Epithelial cell of prostate (primary cell): ENCODE measurements at places on chromosomes 12 and 14.

DNA sequence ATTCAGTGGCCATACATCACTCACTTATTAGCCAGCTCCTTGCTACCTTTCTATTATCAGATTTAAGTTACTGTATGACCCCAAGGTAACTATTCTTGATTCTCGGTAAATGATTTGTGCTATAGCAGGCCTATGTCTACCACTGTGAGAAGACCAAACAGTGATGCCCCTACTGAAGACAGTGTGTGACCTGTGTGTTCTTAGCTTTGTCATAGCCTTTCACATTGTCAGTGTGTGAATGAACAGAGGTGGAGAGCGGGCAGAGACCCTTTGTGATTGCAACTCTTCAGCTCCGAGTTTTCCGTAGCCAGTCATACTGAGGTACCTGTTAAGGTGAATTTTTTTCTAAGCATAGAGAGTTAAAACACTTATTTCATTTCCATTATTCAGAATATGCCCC, 294.0 kb downstream of the LRFN5 start:
- DNase-seq, result no peak

- no peak for DNase-seq
These were observed 52.1 kb downstream of the DUSP16 start for GRCh38 chr12:12510551-12510950.

- DNase-seq, result no peak
These were observed 54.4 kb downstream of the SRGAP1 start for GRCh38 chr12:63898764-63899337.

DNA sequence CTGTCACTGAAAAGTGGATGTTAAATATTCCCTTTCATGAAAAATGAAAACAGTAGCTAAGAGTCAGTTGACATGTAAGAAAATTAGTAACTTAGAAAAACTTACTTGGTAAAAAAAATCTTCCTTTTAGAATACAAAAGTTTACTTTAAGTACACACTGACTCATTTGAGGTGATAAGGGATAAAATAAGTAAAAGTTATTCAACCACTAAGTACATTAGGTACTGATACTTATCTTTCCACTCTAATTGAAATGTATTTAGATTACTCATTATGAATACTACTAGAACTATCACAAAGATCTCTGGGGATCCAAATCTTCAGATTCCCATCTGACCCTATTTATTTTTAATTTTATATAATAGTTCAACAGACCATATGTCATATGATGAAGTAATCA, 12.2 kb downstream of the SYCP3 start:
- DNase-seq, result no peak

GRCh38 chr14:104431929-104432541, 147.5 kb upstream of the C14orf180 start:
- DNase-seq, result no peak

DNA sequence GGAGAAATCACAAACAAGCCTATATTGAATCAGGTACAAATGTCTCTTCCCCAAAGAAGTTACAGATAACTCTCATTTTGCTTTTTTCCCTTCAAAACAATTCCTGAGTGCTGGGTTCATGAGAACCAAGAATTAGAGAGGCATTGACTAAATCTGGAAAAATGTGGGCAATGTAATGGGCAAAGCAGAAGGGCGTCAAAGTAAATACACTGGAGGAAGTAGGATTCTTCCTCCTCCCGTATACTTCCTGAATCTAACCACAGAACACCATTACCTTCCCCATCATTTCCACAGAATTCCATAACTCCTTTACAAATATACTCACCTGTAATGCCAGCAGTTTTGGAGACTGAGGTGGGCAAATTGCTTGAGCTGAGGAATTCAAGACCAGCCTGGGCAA, 3.0 kb upstream of the RBMS2 start:
- DNase-seq, result no peak

- DNase-seq, result peak; percentile 51
These were observed 7.0 kb downstream of the MLF2 start for GRCh38 chr12:6745741-6746525.

- no peak for DNase-seq
These were observed 217.2 kb upstream of the BMP4 start for GRCh38 chr14:54173802-54174201.

DNA sequence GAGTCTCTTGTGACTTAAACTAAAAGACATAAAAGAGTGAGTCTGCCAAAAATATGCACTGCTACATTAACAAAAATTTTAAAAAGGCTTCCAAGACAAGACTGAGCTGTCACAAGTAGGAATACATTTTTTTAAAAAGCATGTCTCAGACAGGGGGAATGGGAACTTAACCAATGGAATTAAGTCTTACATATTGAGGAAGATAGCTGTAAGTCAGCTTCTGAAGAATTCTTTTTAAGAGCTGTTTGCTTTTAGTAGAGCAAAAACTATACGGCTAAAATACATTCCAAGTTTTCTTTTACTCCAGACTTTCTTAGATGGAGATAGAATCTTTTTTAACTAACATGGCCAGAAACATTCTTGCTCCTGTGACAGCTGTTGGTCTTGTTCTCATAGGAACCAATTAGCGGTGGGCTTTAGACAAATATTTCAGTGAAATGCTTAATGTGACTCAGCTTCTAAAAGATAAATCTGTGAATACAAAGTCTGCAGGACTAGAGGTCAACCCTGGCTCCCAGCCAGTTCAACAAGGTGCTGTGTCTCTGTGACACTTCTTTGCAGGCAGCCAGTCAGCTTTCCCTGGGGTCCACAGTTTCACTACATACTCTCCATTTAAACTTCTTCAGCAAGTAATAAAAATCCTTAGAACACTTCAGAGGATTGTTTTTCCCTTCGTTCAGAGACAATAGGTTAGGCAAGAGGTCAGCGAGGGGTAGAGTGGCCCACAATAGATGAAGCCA, 187.6 kb downstream of the NAV3 start:
- no peak for DNase-seq

DNA sequence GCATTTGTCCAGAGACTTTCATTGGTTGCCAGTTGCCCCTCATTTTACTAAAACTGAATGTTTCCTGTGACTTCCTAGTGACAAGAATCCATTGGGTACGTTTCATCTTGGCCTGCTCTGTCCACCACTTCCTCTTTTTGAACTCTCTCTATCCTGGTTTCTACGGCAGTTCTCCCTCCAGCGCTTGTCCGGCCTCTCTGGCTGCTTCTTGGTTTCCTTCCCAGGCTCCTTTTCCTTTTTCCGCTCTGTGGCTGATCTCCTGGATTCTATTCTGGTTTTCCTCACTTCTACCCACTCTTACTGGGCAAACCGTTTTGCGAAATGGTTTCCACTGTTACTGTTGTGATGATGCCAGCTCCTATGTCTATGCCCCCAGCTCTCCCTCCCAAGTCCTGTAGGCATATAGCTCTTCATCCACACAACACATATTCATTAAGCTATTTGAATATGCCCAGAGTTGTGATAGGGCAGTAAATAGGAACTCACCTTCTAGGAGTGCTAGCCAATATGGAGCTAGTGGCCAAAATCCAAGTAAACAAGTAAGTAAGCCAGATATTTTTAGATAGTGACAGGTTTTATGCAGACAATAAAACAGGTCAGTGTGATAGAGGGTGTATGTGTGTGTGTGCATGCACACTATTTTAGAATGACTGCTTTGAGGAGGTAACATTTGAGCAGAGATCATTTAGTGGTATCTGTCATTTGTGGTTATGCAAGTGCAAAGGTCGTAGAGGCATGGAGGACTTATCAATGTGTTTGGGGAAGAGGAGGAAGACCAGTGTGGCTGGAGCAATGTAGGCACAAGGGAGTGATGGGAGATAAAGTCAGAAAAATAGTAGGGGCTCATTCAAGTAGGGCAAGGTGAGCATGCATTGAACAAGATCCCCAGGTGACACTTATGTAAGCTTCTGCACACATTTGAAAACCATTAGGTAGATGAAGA, 27.9 kb upstream of the CTDSP2 start:
- DNase-seq, result no peak

DNA sequence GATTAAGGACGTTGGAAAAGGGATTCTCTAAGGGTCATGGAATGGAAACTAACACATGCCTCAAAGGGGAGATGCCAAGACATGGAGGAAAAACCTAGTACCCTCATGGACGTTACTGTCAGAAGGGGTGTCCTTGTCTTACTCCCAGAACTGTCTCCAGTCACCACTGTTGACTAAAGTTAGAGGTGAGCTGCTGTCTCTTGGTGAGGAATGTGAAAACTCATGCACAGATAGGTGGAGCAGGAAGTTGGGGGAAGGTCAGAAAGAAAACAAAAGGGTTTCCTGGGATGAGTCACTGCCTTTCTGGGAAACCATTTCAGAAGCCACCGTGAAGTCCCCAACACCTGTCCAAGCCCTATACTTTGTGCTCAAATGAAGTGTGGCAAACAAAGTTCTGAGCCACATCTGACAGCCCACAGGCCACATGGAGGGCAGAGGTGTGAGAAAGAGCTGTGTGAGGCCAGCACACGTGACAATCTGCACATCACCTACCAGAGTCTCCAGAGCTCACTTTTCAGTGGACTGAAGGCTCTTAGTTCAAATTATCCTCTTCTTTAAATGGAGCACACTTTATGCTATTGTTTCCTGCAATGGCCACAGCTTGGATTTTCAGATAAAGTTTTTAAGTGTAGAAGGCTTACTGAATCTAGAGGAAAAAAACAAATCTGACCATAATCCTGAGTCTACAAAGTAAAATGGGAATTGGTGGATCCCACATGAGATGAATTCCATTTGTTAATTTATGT, 92.9 kb upstream of the EGLN3 start:
- peak; percentile 51 for DNase-seq

- DNase-seq, result no peak
These were observed 29.2 kb downstream of the ERG28 start for GRCh38 chr14:75631453-75631831.

DNA sequence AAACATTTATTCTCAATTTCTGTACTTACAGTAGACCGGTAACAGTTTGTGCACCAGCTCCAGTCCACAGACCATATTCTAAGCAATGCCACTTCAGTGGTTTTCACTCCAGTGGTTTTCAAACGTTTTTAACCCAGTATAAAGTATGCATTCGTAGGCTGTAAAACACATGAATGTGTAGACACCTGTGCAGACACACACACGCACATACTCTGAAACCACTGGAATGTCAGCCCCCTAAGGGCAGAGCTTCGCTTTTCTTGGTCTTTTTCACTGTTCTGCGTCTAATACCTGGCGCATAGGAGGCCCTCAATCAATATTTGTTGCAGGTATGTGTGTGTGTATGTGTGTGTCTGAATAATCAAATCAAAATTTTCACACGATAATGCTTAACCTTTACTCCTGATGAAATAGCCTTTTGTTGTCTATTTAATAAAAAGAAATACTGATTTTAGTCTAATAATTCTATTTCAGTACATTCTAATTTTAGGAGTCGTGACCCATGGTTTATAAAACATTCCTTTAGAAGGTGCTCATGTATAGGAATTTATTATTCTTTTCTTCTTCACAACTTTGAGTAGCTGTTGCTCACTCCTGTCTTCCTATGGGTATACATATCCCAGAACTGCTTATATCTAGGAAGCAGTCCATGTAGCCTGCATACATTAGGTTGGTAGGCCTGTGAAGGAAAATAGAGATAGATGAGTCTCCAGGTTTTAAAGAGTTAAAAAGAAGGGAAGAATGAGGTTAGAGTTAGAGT, 73.6 kb upstream of the REP15 start:
- DNase-seq, result no peak

DNA sequence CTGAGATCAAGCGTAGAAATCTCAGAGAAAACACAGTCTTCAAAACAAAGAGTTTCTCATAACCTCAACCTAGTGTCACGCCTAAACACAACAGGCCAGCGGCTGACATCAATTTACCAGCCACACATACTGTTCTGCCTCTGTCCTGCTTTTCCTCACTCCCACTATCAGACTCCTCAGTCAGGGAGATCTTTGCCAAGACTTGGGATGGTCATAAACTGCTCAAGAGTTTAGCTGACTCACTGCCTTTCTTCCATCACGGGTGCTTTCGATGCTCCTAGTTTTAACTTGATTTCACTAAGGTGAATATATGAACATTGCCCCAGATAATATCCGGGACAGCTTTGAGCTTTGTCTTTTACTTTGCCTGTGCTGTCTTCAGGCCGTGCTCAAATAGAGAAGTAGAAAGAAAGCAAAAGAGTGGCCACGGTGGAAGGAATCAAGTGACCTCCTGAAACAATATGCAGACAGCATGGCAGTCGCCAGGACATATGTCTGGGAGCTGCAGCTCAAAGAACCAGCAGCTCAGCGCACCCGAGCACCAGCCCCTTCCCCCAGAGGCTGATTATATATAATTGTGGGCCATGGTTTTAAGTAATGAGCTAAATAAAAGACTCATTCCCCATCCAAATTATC, 12.1 kb downstream of the MDM1 start:
- no peak for DNase-seq

DNA sequence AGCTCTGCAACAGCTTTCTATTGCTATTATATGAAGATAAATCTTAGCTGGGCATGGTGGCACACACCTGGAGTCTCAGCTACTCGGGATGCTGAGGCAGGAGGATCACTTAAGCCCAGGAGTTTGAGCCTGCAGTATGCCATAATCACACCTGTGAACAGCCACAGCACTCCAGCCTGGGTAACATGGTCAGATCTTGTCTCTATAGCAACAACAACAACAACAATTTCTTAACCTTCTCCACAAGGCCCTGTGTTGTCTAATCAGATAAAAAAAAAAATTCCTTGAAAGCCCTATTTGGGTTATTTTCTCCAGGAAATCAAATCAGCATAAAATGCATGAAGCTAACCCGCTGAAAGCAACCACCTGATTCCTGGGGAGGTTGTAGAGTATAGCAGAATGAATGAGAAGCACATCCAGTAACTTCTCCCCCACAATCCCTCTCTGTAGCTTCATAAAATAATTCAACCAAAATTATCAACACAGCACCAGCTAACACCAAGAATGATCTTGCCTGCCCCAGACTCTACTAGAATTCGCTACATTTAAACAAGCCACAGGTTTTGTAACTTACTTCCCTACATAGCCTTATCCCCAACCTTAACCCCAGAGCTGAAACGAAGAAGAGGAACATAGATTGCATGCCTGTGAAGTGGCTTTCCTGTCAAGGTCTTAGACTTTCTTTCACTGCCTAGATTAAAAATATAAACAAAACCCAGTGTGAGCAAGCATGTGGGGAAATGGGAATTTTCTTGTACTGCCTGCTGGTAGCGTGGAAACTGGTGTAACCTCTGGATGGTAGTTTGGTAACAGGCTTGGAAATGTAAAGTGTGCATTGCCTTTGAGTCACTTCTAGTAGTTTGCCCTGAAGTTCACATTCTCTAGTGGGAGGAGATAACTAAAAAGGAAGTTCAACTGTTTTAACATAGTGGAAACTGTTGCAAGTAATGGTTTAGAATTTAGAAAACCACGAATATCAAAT, 6.0 kb upstream of the STK38L start:
- no peak for DNase-seq

- DNase-seq, result no peak
These were observed 574.3 kb downstream of the KCNH5 start for GRCh38 chr14:62470935-62471334.

- DNase-seq, result no peak
These were observed 27.5 kb downstream of the HVCN1 start for GRCh38 chr12:110661337-110661972.

- DNase-seq, result no peak
These were observed 11.4 kb downstream of the RIOX1 start for GRCh38 chr14:73502017-73502619.

GRCh38 chr12:121990692-121991603, 30.7 kb upstream of the BCL7A start:
- DNase-seq, result no peak
